ENCODE measurements at places on chromosomes 5 and 9. TPM values are rescaled to one million over a fixed set of nuclear protein-coding genes. Genes with fewer than 3 reads are reported as not detected.

GRCh38 chr9:14349146-14349446, 35.2 kb upstream of the NFIB start:
- no peak for DNase-seq

DNA sequence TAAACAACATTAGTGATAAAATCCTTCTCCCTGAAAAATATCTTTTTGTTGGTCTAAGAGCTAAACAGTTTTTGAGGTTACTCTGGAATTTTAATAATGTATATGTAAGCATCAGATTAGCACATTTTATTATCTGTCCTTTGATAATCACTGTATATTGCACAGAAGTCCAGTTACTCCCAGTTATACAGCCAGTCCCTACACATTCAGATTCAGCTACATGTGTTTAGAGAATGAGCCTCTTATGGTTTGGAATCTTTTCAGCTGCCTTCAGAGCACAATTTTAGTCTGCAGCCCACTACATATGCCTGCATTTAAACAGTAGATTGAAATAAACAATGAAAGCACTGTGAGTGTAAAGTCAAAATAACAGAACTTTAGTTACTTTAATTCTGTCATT, 438.2 kb downstream of the ARHGEF28 start:
- no peak for DNase-seq

DNA sequence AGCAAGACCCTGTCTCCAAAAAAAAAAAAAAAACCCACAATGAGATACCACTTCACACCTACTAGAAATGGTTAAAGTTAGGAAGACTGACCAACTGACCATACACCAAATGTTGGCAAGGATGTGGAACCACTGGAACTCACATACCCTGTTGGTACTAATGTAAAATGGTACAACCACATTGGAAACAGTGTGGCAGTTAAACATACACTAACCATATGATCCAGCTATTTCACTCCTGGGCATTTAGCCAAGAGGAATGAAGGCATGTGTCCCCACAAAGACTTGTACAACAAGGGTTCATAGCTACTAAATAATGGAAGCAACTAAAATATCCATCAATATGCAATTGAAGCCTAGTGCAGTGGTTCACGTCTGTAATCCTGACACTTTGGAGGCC, 21.3 kb downstream of the NAIF1 start:
- DNase-seq = no peak

Gene TSSK1B
- total RNA-seq = not detected

- DNase-seq = no peak
Observed at GRCh38 chr5:33810491-33811120, 81.2 kb downstream of the ADAMTS12 start.

DNA sequence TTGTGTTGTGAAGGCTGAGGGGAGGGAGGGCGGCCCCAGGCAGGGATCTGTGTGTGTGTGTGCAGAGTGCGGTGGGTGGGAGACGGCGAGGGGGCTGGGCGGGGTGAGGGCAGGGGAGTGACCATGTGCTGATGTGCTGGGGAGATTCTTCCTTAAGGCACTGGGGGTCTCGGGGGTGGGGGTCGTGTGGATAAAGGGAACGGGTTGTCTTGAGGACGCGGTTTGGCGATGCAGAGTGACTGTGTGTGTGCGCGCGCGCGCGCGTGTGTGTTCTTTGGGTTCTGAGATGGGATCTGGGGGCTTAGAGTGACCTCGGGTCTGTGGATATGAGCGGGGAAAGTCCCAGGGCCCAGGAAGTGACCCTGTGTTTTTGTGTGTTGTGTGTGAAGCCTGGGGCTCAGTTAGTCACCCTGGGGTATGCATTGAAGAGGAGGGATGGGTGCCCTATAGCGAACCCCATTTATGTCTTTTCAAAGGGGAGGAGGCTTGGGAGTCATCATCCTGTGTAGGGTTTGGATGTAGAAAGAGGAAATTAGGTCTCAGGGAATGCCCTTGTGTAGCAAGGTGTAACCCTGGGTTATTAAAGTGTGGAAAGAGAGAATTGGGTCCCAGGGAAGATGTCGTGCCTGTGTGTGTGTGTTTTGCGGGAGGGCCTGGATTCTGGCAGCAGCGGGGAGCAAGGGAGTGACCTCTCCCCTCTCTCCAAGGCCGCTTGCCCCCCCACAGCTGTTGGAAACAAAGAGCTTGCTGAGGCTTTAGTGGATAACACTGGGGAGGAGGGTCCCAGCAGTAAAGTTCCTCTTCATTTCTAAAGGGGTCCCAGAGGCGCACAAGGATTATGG, 1.4 kb downstream of the TMEFF1 start:
- no peak for DNase-seq

DNA sequence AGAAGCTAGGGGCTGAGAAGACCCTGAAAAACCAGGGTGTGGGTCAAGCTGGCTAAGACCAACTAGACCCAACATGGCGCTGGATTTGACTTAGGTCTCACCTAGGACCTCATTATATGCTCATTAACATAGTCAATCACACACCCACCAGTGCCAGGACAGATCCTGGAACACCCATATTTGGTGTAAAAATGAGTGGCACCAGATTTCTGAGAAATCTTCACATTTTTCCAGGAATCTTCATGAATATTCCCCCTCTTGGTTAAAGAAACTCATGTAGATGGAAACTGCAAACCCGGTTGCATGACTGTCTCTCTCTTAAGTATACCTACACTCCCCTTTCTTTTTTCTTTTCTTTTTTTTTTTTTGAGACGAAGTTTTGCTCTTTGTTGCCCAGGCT, 17.9 kb upstream of the RAB14 start:
- DNase-seq = no peak

DNA sequence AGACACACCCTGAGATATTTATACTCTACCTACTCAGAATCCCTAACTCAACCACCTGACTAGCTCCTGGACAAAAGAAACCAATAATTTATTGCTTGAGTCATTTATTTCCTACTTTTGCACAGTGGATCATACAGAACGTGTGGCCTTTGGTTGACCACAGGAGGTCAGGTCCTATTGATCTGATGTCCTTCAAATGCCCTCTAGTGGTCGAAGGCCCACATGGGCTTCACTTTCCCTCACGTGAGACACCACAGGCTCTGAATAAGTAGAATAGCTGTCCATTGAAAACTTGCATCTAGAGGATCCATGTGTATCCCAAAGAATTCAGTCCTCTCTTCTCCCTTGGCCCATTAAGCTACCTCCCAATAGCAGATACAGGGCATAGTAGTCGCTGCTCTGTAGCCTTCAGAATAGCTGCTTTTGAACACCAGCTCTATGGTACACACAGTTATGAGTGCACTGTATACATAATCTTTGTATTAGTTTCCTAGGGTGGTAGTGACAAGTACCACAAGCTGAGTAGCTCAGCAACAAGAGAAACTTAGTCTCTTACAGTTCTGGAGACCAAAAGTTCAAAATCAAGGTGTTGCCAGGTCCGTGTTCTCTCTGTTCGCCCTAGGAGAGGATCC, 177.6 kb upstream of the SMARCA2 start:
- peak; percentile 26 for DNase-seq

DNA sequence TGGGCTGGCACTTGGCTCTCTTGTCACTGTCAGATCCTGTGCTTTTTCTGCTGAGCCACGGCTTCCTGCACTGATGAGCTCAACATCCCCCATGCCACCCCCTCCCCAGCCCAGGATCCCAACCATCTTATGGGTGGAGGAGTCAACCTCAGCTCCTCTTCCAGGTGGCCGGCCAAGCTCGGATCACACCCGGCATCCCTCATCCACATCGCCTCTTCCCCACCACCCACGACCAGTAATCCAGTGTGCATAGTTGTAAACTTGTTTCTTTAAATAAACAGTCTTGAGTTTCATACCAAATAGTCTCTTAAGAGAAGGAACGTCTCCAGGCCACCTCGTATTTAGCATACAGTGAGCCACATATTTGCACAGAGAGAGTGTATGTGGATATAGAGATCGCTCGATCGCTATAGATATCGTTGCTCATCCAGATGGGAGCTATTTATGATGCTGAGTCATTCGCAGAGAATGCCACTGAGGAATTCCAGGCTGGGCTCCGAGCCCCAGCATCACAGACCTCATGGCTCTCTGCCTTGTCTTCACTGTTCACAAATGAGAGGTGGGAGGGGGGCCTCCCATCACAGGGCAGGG, 61.8 kb upstream of the CPLX2 start:
- DNase-seq = no peak

DNA sequence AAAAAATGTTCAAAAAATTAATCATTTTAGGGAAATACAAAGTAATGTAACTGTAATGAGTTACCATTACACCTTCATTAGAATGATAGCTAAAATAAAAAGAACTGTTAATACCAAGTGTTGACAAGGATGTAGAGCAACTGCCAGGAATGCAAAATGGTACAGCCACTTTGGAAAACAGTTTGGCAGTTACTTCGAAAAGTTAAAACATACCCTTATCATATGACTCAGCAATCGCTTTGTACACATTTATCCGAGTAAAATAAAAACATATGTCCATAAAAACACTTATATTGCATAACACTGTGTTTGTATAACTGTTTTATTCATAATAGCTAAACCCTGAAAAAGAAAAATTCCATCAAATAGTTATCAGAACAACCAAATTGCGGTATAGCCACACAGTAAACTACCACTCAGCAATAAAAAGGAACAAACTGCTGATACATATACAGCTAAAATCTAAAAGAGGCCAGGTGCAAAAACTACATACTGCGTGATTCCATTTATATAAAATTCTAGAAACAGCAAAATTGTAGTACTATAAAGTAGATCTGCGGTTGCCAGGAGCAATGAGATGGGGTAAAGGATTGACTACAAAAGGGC, 61.7 kb downstream of the RFX3 start:
- DNase-seq = no peak

Gene FOXD4L4
- total RNA-seq = not detected

Gene RIOK2
- 23.9 TPM for total RNA-seq

- no peak for DNase-seq
Observed at GRCh38 chr5:979100-979817, 29.3 kb upstream of the NKD2 start.

Gene PDLIM4
- total RNA-seq = 14.3 TPM

DNA sequence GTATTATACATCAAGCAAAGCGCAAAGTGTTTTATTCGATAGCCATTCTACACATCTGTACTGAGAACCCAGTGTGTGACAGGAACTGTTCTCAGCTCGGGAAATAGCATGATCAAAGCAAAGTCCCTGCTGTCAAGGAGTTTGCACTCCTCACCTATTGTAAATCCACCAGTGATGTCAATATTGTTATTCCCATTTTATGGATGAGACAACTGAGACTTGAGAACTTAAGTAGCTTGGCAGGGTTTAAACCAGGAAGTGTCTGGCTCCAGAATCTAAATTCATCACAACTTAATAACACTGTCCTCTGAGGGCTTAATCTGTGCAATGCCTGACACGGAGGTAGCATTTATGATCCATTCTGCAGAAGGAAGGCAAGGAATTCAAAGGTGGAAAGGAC, 50.7 kb downstream of the ADAM19 start:
- no peak for DNase-seq

- DNase-seq = no peak
Observed at GRCh38 chr9:17744786-17745185, 165.9 kb downstream of the SH3GL2 start.

- no peak for DNase-seq
Observed at GRCh38 chr5:147855774-147856069, 22.8 kb upstream of the SCGB3A2 start.

Gene KLHL9
- 20.4 TPM for total RNA-seq

DNA sequence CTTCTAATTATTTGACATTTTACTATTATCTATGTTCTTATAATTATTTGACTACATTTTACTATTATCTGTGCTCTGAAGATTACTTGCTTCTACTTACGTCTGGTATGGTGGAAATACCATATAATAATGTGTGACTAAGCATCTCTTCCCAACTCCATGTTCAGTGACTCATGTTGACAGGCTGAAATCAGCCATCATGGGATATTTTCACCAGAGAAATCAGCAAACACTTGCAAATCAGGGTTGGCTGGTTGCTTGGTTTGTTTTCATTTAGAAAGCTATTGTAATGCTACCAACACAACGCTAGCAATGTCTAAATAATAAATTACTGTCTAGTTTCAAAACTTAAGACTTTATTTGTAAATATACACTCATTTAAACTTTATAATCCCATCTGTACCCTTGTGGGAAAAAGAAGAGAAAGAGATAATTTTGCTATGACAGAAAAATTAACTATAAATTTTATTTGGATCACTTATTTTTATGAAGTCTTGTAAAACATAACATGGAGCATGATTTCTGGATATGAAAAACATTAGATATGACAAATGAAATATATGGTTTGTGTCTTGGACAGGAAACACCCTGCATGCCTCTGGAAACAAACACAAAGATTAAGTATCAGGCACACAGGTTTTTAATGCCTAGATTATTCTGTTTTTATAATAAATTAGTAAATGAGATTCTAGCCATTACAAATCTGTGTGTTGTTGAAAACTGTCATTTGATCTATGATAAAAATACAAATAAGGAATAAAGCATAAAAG, 337.6 kb downstream of the BNC2 start:
- no peak for DNase-seq

Gene CATSPER3
- 0.85 TPM for total RNA-seq

- DNase-seq = no peak
Observed at GRCh38 chr5:122121479-122122465, 7.6 kb upstream of the ZNF474 start.

GRCh38 chr9:34430843-34431437, 27.4 kb downstream of the FAM219A start:
- peak; percentile 32 for DNase-seq

- no peak for DNase-seq
Observed at GRCh38 chr5:113187906-113188305, 211.3 kb downstream of the DCP2 start.

Gene PCDHGB4
- total RNA-seq = 0.69 TPM

Gene OR1Q1
- total RNA-seq = not detected

- no peak for DNase-seq
Observed at GRCh38 chr5:86175224-86175623, 442.5 kb upstream of the COX7C start.

GRCh38 chr5:134937526-134937925, 30.2 kb upstream of the CATSPER3 start:
- DNase-seq = no peak

GRCh38 chr9:14030375-14031059, 283.4 kb downstream of the NFIB start:
- peak; percentile 26 for DNase-seq

DNA sequence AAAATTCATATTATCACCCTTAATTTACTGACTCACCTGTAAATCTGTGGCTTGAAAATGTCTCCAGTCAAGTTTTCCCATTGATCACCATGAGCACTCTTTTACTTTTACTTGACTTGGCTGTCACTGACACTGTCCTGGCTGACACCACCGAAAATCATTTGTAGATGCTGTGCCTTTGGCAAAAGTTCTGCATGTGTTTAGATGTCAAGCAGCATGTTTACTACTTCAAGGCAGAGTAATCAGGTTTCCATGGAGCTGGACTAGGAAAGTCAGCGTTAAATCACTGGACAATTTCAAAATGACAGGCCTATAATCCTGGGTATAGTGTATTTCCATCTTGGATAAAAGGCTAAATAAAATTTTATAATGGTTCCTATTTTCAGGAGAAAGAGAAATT, 1530.6 kb upstream of the CDH6 start:
- DNase-seq = no peak

Gene SPATA31A3
- total RNA-seq = not detected

DNA sequence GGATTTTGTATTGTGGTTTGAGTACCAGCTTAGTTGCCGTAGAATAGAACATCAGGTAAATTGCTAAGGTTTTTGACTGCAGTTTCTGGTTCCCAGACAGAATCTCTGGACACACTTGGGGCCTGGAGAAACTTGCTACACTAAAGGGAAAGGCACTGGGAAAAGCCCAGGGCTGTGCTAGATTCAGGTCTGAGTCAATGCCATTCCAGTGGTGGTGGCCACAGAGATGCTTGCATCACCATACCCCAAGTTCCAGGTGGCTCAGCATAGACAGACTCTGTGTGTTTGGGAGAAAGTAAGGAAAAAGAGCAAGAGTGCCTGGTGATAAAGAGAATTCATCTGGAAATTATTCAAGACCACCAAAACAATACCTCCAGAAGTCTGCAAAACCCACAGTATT, 120.6 kb downstream of the HMHB1 start:
- DNase-seq = no peak
